ENCODE measurements at places on chromosomes 3 and 15. TPM values are rescaled to one million over a fixed set of nuclear protein-coding genes. Genes with fewer than 3 reads are reported as not detected.

GRCh38 chr3:4948395-4948794 is 30.8 kb upstream of the BHLHE40 start:
- peaks cover 11% of the 10 kb centered on the region for H3K4me1 ChIP-seq
- no peaks in the 10 kb centered on the region for H3K36me3 ChIP-seq
- no peak for DNase-seq
- no peak overlapping the region for H3K4me3 ChIP-seq
- no peaks in the 10 kb centered on the region for H3K27me3 ChIP-seq

GRCh38 chr3:39540162-39540921 is 72.9 kb downstream of the MOBP start:
- peaks cover 16% of the 10 kb centered on the region for H3K27me3 ChIP-seq
- no peak overlapping the region for H3K4me3 ChIP-seq
- H3K27ac ChIP-seq, result no peak overlapping the region
- DNase-seq, result no peak
- no peaks in the 10 kb centered on the region for H3K4me1 ChIP-seq

DNA sequence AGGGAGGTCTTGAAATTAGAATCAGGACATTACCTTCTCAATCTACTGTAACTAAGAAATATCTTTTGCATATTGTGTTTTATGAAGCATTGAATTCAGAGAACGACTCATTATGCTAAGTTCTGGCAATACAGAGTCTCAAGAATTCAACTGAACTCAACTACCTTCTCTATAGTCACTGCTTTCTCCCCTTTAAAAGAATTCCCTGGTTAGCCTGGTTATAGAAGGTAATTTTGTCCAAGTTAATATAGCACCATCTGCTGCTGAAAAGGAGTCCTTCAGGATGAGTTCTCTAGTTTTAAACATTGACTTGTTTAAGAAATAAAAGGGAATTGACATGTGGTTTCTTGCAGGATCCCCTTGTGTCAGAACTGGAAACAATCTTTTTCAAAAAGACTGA is 60.2 kb downstream of the IL16 start:
- no peak for DNase-seq
- H3K36me3 ChIP-seq, result no peaks in the 10 kb centered on the region
- H3K27ac ChIP-seq, result no peak overlapping the region
- H3K4me3 ChIP-seq, result no peak overlapping the region

DNA sequence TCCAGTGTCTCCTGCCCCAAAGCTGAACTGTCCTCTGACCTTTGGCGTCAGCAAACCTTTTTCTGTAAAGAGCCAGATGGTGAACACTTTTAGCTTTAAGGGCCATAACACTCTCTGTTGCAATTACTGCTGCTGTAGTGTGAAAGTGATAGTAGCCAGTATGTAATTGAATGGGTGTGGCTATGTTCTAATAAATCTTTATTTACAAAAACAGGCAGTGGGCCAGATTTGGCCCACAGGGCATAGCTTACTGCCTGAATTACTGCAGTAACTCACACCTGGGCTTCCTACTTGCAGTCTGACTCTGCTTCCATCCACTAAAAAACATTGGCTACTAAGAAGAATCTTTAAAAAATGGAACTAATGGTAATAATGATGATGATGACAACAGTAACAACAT is 68.0 kb upstream of the SLC6A11 start:
- DNase-seq, result no peak
- H3K36me3 ChIP-seq, result no peaks in the 10 kb centered on the region
- peaks cover 14% of the 10 kb centered on the region for H3K27me3 ChIP-seq
- H3K4me1 ChIP-seq, result no peaks in the 10 kb centered on the region
- H3K4me3 ChIP-seq, result no peak overlapping the region
- no peak overlapping the region for H3K27ac ChIP-seq

UPK1B gene
- total RNA-seq, result not detected
